Activated CD4-positive, alpha-beta T cell treated with anti-CD3 and anti-CD28 coated beads, Interleukin-2, amount 10 ng/mL, durations not matched to agents 7 days and 5 days (primary cell): ENCODE measurements at places on chromosomes 11 and 22. TPM values are rescaled to one million over a fixed set of nuclear protein-coding genes. Genes with fewer than 3 reads are reported as not detected.
A peak's percentile ranks its signal among the peaks of the same experiment; 100 is the strongest.

- H3K4me3 ChIP-seq = no peak overlapping the region
- H3K27me3 ChIP-seq = peaks cover 13% of the 10 kb centered on the region
- H3K4me1 ChIP-seq = peaks cover 3% of the 10 kb centered on the region
- no peak overlapping the region for H3K27ac ChIP-seq
Measured at GRCh38 chr11:130394615-130395014, 33.8 kb downstream of the ADAMTS8 start.

- peaks cover 9% of the 10 kb centered on the region for H3K27me3 ChIP-seq
- no peaks in the 10 kb centered on the region for H3K36me3 ChIP-seq
- H3K4me1 ChIP-seq = no peaks in the 10 kb centered on the region
- H3K27ac ChIP-seq = no peak overlapping the region
- DNase-seq = no peak
Measured at GRCh38 chr11:60528465-60528864, 13.3 kb downstream of the MS4A13 start.

- no peaks in the 10 kb centered on the region for H3K4me1 ChIP-seq
- no peaks in the 10 kb centered on the region for H3K27me3 ChIP-seq
- H3K4me3 ChIP-seq = no peak overlapping the region
- H3K36me3 ChIP-seq = no peaks in the 10 kb centered on the region
- H3K27ac ChIP-seq = no peak overlapping the region
Measured at GRCh38 chr22:45510376-45511232, 7.9 kb downstream of the FBLN1 start.

- H3K4me3 ChIP-seq = no peak overlapping the region
- DNase-seq = no peak
- peaks cover 18% of the 10 kb centered on the region for H3K4me1 ChIP-seq
- peak overlapping the region; percentile 89 for H3K27ac ChIP-seq
- no peaks in the 10 kb centered on the region for H3K27me3 ChIP-seq
Measured at GRCh38 chr22:17243524-17243923, 24.3 kb upstream of the ADA2 start.

- DNase-seq = no peak
- H3K4me1 ChIP-seq = no peaks in the 10 kb centered on the region
- no peaks in the 10 kb centered on the region for H3K27me3 ChIP-seq
Measured at GRCh38 chr11:130464291-130464812, 15.9 kb downstream of the ADAMTS15 start.

GRCh38 chr11:6475936-6476335, 2.2 kb upstream of the TRIM3 start:
- H3K27me3 ChIP-seq = peaks cover 8% of the 10 kb centered on the region
- H3K27ac ChIP-seq = no peak overlapping the region
- no peak overlapping the region for H3K4me3 ChIP-seq
- H3K4me1 ChIP-seq = peaks cover 39% of the 10 kb centered on the region
- no peak for DNase-seq

DNA sequence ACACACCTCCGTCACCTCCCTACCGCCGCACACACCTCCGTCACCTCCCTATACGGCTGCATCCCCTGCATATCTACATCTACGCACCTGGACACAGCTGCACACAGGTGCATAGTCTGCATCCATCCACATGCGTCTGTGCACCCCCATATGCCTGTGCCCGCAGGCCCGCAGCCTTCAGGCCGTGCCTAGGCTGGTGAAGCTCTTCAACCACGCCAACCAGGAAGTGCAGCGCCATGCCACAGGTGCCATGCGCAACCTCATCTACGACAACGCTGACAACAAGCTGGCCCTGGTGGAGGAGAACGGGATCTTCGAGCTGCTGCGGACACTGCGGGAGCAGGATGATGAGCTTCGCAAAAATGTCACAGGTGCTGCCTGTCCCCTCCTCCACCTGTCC, 4.8 kb downstream of the PKP3 start:
- peaks cover 5% of the 10 kb centered on the region for H3K4me1 ChIP-seq
- H3K27ac ChIP-seq = no peak overlapping the region
- no peak for DNase-seq
- no peaks in the 10 kb centered on the region for H3K36me3 ChIP-seq
- H3K27me3 ChIP-seq = peaks cover 8% of the 10 kb centered on the region

NF2 gene
- 56.7 TPM for total RNA-seq
